ENCODE measurements at places on chromosomes 4 and X.

GRCh38 chr4:4200624-4201023 lies 26.1 kb downstream of the OTOP1 start:
- DNase-seq: no peak

DNA sequence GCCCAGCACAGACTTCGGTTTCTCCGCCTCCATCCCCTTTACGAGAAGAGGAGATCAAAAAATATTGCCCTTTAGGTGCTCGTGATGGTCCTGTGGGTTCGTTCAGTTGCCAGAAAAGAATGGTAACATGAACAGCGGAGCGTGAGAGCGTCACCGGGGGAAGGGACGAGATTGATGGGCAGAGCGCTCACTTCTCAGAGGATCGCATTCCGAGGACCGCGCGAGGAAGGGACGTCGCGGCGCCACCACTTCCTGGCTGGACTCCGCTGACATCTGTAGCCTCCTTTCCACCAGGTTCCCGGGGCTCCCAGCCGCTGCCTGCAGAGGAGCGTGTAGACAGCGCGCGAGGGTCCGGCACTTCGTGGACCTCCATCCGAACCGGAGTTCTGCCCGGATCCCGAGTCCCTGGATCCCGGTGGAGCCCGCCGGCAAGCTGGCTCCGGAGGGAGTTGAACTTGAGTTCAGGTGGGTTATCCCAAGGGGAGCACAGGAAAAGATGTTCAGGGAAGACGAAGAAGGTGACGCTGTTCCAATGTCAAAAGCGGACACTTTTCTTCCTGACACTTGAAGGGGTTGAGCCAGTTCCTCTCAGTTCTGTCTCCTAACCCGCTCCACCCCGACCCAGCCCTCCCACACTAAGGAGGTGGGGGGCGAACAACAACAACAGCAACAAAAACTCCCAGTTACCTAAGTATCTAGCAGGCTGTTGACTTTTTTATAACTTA lies 484 bp downstream of the GALNTL6 start:
- no peak for DNase-seq

DNA sequence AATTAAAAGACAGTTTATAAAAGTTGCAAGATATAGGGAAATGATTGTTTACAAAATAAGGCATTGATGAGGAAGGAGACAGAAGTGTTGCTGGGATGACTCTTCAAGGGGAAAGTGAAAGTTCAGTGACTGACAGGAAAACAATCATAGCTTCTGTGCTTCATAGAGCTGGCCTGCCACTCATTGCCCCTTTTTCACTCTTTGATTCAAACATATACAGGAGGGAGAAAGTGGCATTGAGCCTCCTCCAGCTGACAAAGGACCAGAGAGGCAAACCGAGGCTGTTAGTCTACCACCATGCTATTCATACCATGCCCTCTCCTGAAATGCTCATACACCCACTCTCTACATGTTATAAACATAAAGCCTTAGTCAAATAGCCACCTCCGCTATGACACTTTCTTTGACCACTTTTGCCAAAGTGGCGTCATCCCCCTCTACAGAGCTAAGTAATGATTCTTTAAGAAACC lies 79.2 kb upstream of the ATOH1 start:
- no peak for DNase-seq

GRCh38 chr4:99156992-99157391 lies 12.9 kb upstream of the ADH4 start:
- DNase-seq: no peak

GRCh38 chr4:38669208-38669607 lies 5.2 kb downstream of the KLF3 start:
- no peak for DNase-seq

DNA sequence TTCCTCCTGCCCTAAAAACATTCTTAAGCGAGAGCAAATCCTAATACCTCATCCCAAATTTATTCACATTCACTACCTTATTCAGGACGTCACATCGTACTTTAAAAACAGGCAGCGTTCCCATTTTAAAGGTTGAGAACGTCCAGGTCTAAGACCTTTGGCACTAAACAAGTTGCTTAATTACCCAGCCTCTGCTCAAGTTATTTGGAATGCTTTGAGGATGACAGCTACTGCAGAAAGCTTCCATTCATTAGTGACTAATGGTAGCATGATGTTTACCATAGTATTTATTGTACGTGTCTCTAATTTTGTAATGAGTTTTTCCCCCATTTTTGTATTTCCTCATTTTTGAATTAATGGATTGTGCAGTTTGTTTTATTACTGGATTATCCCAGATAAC lies 1.5 kb downstream of the USP38 start:
- no peak for DNase-seq

DNA sequence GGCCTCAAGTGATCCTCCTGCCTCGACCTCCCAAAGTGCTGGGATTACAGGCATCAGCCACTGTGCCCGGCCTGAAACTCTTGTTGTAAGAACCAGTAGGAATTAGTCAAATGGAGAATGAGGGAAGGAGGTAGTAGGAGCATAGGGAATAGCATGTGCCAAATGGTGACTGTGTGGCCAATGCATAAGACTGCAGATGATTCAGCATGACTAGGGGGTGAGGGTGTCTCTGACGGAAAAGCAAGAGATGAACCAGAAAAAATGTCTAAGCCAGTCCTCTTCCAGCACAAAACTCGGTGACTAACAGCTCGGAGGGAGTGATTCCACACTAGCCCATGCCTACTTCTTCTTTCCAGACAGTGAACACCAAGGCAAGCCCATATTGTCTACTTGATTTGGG lies 58.2 kb upstream of the DUSP21 start:
- DNase-seq: no peak

- DNase-seq: no peak
These were observed 49.0 kb downstream of the SYTL5 start for GRCh38 chrX:38055170-38055847.

DNA sequence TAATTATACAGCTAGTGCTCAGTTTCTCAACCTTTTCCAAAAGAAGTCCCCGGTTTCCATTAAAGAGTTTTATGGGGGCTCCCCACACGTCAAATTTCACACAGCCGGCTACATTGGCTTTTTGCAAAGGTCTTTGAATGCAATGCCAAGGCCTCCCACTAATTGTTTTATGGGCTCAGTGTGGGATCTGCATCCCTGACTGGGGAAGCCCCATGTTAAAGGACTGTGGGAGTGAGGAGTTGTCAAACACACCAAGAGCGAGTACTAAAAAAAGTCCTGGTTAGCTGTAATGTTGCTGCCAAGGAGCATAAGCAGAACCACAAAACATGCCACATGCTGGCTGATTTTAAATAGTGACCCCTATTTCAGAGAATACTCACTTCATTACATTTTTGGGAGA lies 162.6 kb downstream of the BMPR1B start:
- no peak for DNase-seq

- DNase-seq: no peak
These were observed 19.3 kb upstream of the RASL11B start for GRCh38 chr4:52842792-52843191.

DNA sequence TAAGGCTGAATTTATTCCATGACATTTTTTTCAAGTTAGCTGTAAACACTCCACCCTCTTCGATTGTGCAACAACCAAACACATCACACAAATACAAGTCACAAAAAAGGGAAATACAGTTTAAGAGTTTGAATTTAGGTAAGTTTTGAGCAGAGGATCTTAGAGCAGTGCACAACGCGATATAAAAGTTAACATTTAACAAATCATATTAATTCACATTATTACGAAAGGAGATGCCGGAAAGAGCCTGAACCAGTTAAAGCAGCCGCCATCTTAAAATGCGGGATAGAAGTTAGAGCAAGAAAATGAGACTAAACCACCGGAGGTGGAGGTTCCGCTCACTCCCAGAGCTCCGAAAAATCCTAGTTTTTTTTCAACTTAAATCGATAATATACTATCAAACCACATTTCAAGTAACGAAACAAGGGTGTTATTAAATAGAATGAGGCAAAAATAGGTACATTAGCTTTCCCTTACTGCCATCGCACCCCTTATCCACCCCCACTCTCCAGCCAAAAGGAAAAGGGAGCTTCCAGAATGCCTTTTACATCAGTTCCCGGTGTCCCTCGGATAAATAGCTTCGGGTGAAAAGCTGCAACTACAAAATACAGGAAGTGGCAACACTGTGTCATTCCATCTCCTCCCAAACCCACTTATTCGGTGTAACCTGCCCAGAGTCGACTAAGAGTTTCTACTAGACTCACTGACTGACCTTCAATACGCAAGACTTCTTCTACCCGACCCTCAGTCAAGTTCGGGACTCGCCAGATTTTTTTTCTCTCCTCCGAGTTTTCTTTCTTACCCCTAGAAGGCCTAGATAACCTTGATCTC lies 1.9 kb downstream of the UBE2D3 start:
- DNase-seq: no peak

DNA sequence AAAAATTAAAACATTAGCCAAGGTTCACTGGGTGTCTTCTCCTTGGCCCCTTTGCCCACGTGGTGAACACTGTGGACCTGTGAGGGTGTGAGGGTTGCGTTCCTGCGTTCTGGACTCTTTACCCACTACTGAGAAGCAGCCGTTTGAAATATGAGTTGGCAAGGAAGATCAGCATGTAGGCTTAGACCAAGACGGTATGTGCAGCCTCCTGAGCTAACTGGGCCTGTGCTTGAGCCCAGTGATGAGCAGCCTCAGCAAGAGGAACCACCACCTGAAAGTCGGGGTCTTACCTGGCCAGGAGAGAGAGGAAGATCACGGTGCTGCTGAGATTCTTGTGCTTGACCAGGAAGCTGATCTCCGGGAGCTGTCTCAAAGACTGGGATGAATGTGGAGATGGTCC lies 19.5 kb downstream of the RGS12 start:
- no peak for DNase-seq

- no peak for DNase-seq
These were observed 6.1 kb downstream of the TAF9B start for GRCh38 chrX:78133238-78133960.

- no peak for DNase-seq
These were observed 50.5 kb downstream of the SLC4A4 start for GRCh38 chr4:71389149-71389827.
